ENCODE measurements at places on chromosomes 5 and 9.

GRCh38 chr9:1051584-1052275, 1.6 kb downstream of the DMRT2 start:
- DNase-seq: no peak

GRCh38 chr9:5611321-5612184, 17.4 kb upstream of the RIC1 start:
- no peak for DNase-seq

- DNase-seq: no peak
These were observed 119.1 kb downstream of the SLIT3 start for GRCh38 chr5:169181814-169182213.

- no peak for DNase-seq
These were observed 119.5 kb downstream of the CAAP1 start for GRCh38 chr9:26773056-26773455.

DNA sequence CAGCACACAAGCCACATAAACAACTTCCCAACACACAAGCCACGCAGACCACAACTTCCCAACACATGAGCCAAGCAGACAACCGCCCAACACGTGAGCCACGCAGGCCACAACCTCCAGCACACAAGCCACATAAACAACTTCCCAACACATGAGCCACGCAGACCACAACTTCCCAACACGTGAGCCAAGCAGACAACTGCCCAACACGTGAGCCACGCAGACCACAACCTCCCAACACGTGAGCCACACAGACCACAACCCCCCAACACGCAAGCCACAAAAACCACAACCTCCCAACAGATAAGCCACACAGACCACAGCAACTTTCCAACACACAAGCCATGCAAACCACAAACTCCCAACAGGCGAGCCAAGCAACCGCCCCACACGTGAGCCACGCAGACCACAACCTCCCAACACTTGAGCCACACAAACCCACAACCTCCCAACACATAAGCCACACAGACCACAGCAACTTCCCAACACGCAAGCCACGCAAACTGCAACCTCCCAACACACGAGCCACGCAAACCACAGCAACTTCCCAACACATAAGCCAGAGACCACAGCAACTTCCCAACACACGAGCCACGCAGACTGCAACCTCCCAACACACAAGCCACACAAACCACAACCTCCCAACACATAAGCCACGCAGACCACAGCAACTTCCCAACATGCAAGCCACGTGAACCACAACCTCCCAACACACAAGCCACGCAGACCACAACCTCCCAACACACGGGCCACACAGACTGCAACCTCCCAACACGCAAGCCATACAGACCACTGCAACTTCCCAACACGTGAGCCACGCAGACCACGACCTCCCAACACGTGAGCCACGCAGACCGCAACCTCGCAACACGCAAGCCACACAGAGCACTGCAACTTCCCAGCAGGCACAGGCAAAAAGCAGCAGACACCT, 10.1 kb downstream of the BRD9 start:
- no peak for DNase-seq

DNA sequence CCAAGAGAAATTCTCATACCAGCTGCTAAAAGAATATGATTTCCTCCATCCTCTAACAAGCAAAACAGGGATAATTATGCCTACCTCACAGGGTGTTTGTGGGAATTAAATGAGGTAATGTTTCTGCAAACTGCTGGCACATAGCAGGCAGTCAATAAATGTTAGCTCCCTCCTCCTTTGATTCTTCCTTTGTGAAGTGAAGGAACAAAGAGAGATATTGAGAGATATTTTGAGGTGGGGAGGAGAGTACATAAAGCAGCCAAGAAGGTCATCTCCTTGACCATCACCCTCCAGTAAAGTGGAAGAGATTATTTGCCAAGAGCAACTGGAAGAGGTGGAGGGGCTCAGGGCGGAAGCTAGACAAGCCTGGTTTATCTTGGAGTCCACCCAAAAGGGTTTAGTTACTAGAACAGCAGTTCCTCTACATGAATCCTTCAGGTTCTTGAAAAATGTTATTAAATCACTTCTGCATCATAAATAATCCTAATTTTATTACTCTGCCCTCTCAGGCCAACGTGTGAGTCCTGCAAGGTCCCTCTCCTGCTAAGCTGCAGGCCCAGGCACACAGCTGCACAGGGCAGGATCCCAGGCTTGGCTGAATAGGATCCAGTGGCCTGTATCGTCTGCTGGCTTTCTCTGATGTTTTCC, 35.0 kb upstream of the TLE1 start:
- no peak for DNase-seq

DNA sequence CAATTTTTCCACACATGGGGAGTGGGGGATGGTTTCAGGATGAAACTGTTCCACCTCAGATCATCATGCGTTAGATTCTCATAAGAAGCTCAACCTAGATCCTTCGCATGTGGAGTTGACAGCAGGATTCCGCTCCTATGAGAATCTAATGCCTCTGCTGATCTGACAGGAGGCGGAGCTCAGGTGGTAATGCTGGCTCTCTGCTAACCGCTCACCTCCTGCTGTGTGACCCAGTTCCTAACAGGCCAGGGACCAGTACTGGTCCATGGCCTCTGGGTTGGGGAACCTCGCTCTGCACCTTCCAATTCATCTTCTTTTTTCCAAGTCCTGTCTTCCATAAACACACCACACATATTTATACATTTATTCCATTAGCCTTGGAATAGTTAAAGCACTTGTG, 33.0 kb downstream of the POU5F2 start:
- no peak for DNase-seq

DNA sequence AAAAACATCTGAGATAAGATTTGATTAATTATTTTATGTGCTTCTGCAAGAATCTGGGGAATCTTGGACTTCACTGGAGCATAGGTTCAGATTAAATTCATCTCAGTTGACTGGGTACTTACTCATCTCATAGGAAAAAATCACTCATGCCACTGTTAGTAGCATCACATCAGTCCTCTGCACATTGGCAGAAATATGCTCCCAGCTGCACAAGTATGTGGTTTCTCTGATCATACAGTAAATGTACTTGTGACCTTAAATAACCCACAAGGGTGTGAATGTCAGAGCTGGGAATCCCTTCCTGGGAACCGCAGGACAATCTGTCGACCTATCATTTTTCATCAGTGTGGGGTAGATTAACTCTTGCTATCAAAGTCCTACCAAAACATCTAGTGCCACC, 203.7 kb upstream of the SLC24A2 start:
- no peak for DNase-seq

Data from GOT3 (cell line).